Tibial nerve (tissue), 4 donors: ENCODE measurements at places on chromosomes 7 and 10. TPM values are rescaled to one million over a fixed set of nuclear protein-coding genes. Genes with fewer than 3 reads are reported as not detected.
A peak's percentile ranks its signal among the peaks of the same experiment; 100 is the strongest.

GRCh38 chr10:132475086-132475485 lies 62.5 kb upstream of the INPP5A start:
- no peak overlapping the region for H3K4me3 ChIP-seq
- H3K27ac ChIP-seq = no peak overlapping the region
- H3K4me1 ChIP-seq = peaks cover 30% of the 10 kb centered on the region
- H3K27me3 ChIP-seq = no peaks in the 10 kb centered on the region

GRCh38 chr10:31133251-31133791 lies 101.7 kb upstream of the ZNF438 start:
- H3K4me3 ChIP-seq = peak overlapping the region; percentile 61
- H3K4me1 ChIP-seq = peaks cover 7% of the 10 kb centered on the region
- H3K27me3 ChIP-seq = no peaks in the 10 kb centered on the region
- peak overlapping the region; percentile 79 for H3K27ac ChIP-seq

- no peak for DNase-seq
- H3K4me3 ChIP-seq = no peak overlapping the region
- no peaks in the 10 kb centered on the region for H3K27me3 ChIP-seq
- H3K27ac ChIP-seq = no peak overlapping the region
Observed at GRCh38 chr10:90313576-90314325, 544.1 kb downstream of the HTR7 start.

- H3K4me1 ChIP-seq = no peaks in the 10 kb centered on the region
- H3K27ac ChIP-seq = no peak overlapping the region
- H3K27me3 ChIP-seq = no peaks in the 10 kb centered on the region
- DNase-seq = no peak
Observed at GRCh38 chr7:121961089-121961867, 88.3 kb downstream of the PTPRZ1 start.

DNA sequence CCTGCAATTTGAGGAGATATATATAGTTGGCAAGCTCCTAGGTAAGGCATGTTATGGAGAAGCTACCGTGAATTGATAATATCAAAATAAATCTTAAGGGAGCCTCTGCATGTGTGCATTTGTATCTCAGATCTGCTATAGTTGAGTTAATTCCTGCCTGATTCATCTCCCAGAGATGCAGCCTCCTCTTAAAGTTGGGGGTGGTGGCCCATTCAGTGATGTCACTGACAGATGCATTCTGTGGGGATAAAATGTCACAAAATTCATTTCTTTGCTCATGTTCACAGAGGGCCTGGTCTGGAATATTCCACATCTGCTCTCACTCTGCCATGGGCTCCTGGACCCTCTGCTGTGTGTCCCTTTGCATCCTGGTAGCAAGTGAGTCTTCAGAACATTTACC lies 185.8 kb upstream of the PRSS1 start:
- no peaks in the 10 kb centered on the region for H3K27me3 ChIP-seq
- no peaks in the 10 kb centered on the region for H3K4me1 ChIP-seq
- H3K4me3 ChIP-seq = no peak overlapping the region
- DNase-seq = no peak
- H3K36me3 ChIP-seq = no peaks in the 10 kb centered on the region

GRCh38 chr10:35203745-35204144 lies 77.1 kb downstream of the CREM start:
- H3K4me1 ChIP-seq = no peaks in the 10 kb centered on the region
- no peak overlapping the region for H3K27ac ChIP-seq
- no peaks in the 10 kb centered on the region for H3K36me3 ChIP-seq
- H3K4me3 ChIP-seq = no peak overlapping the region
- no peaks in the 10 kb centered on the region for H3K27me3 ChIP-seq
- no peak for DNase-seq

DNA sequence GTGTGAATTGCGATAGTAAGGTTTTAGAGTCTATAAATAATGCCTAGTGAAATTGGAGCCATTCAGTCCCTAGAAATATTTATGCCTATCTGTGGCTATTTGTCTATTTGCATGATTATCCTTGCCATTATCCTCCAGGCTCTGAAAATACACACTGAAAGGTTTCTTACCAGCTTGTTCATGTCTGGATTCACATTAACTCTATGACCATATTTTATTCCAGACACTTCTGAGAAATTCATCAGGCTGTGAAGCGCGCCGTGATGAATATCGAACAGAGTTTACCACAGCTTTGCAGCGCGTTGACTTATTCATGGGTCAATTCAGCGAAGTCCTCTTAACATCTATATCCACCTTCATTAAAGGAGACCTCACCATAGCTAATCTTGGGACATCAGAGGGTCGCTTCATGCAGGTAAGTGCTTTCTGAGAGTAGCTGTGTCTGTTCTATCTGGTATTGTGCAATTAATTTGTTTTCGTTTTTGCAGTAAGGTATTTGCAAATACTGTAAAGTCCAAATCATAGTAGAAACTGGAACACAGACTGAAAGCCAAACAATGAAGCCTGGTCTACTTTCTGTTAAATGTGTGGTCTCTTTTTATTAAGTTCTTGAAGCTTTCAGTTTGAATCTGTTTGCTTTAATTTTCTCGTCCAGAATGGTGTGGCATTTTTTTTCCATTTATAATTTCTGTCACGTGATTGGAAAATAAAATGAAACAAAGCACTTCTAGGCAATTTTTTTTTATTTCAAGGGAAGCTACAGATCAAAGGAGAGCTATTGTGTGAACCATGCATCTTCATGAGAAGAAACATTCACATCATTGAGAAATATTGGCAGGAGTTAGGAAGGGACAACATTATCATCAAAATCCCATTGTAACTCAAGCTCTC lies 59.7 kb downstream of the MET start:
- DNase-seq = no peak
- H3K27me3 ChIP-seq = no peaks in the 10 kb centered on the region
- no peaks in the 10 kb centered on the region for H3K36me3 ChIP-seq

DNA sequence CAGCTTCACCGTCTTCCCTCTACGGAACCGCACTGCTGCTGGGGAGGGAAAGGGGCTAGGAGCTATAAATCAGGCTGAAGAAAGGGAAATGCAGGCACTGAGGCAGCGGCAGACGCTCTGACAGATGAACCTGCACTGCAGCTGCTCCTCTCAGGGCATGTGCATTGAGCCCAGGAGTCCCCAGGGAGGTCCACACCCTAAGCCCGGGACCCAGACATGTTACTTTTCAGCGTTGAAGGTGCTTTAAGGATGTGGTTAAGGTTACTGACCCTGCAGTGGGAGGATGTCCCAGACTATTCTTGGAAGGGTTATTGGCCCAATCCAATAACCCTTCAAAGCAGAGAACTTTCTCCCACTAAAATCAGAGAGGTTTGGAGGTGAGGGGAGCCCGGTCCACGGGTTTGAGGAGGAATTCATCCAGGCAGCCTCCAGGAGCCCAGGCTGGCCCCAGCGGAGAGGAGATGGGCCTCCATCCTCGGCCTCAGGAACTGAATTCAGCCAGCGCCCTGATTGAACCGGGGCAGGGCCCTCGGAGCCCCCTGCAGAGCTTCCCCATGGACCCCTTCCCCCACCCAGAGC lies 75.4 kb downstream of the ADARB2 start:
- no peak overlapping the region for H3K4me3 ChIP-seq
- H3K4me1 ChIP-seq = no peaks in the 10 kb centered on the region
- no peak for DNase-seq

GRCh38 chr7:52656098-52656497 lies 379.3 kb upstream of the POM121L12 start:
- H3K36me3 ChIP-seq = no peaks in the 10 kb centered on the region
- no peaks in the 10 kb centered on the region for H3K4me1 ChIP-seq
- DNase-seq = no peak
- no peaks in the 10 kb centered on the region for H3K27me3 ChIP-seq

DNA sequence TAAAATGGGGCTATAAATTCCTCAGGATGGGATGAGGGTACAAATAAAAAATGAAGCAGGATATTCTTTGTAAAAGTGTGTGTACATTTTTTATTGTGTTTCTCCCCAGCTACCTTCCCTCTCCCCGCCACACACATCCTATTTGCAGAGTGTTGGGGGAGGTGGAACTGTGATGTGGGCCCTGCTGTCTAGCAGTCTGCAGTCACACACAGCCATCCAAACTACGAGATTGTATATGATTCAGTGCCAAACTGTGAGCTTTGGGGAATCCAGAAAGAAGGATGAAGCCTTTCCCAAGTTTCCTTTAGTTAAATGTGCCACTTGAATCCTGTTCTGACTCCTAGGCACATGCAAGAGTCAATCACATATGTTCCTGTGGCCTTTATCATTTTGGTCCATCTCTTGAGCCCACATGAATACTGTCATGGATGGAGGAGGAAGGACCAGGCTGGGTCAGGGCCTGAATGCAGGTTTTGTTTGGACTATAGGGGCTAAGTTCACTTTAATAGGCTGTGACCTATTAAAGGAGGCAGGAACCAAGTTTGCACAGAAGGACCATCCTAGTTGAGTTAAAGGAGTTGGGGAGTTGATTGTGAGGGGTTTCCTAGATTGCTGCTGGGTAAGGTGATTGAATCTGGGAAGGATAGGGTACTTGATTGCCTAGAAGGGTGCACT lies 1.1 kb upstream of the SEMA4G start:
- no peaks in the 10 kb centered on the region for H3K36me3 ChIP-seq
- H3K27me3 ChIP-seq = no peaks in the 10 kb centered on the region
- no peak for DNase-seq
- no peak overlapping the region for H3K4me3 ChIP-seq
- H3K4me1 ChIP-seq = peaks cover 29% of the 10 kb centered on the region

DNA sequence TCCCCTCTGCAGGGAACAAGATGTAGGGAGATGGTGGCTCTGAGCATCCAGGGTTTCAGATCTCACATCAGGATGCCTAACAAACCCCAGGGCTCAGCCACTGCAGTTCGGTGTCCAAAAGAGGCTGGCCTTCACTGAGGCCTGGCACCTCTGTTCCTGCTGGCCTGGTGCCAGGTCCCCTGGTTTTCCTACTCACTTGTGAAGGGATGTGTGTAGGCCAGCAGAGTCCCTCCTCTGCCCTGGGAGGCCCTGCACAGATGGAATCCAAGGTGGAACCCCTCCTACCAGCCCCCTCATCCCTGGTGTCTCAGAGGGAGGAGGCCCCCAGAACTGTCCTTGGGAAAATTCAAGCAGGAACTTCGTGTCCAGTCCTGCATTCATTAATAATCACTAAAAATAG lies 260.6 kb downstream of the CCSER2 start:
- H3K36me3 ChIP-seq = no peaks in the 10 kb centered on the region
- H3K4me3 ChIP-seq = no peak overlapping the region
- no peaks in the 10 kb centered on the region for H3K4me1 ChIP-seq
- no peaks in the 10 kb centered on the region for H3K27me3 ChIP-seq
- DNase-seq = no peak
- H3K27ac ChIP-seq = no peak overlapping the region

- H3K4me1 ChIP-seq = no peaks in the 10 kb centered on the region
- no peak for DNase-seq
- no peak overlapping the region for H3K4me3 ChIP-seq
- H3K27me3 ChIP-seq = no peaks in the 10 kb centered on the region
- no peaks in the 10 kb centered on the region for H3K36me3 ChIP-seq
Observed at GRCh38 chr10:52542906-52543305, 228.8 kb downstream of the DKK1 start.

DNA sequence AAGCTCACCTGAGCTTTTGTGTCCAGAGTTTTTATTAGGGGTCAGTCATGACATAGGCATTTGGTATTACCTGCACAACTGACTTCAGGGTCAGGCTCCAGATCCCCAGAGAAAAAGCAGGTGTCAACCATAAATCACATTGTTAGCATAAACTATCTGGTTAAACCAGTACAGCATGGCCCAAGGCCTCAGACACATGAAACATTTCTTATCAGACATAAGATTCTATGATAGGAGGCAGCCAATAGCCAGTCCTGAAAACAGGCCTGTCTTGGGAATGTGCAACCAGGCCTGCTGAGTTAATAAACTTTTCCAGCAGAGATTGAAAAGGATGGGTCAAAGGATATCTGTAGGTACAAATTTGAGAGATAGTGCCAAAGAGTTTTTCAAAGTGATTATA lies 116.1 kb downstream of the TPST1 start:
- no peak overlapping the region for H3K4me3 ChIP-seq
- H3K36me3 ChIP-seq = no peaks in the 10 kb centered on the region
- H3K27ac ChIP-seq = no peak overlapping the region
- H3K27me3 ChIP-seq = no peaks in the 10 kb centered on the region
- no peak for DNase-seq

GRCh38 chr7:157337316-157338149 lies 729 bp downstream of the DNAJB6 start:
- H3K4me3 ChIP-seq = peak overlapping the region; percentile 87
- peak overlapping the region; percentile 95 for H3K27ac ChIP-seq
- no peaks in the 10 kb centered on the region for H3K36me3 ChIP-seq
- peaks cover 26% of the 10 kb centered on the region for H3K4me1 ChIP-seq
- H3K27me3 ChIP-seq = no peaks in the 10 kb centered on the region
- DNase-seq = peak; percentile 28

DNA sequence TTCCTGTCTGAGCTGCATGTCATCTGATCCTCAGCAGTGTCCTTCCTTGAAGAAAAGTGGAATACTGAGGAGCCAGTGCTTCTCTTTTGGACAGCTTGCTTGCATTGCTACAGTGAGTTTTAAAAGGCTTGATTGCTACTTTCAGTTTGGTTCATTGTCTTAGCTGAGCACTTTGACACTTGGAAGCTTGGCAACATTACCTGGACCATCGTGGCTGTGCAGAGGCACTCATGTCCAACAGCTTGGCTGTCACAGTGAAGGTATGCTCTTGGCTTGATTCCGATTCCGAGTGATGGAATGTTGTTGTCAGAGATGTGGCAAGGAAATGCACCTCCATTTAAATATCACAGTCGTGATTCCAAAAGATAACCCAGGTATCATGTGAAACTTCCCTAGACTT lies 102.4 kb downstream of the FAS start:
- H3K4me1 ChIP-seq = no peaks in the 10 kb centered on the region
- H3K36me3 ChIP-seq = no peaks in the 10 kb centered on the region
- no peak for DNase-seq
- H3K4me3 ChIP-seq = no peak overlapping the region

GRCh38 chr10:122462533-122463465 lies 1.4 kb downstream of the HTRA1 start:
- H3K4me1 ChIP-seq = peaks cover 50% of the 10 kb centered on the region
- no peaks in the 10 kb centered on the region for H3K27me3 ChIP-seq
- peak overlapping the region; percentile 67 for H3K4me3 ChIP-seq
- DNase-seq = no peak
- H3K36me3 ChIP-seq = no peaks in the 10 kb centered on the region

GRCh38 chr7:83162402-83163256 lies at the start of gene PCLO:
Gene PCLO (minus strand): TSS chr7:83162884. CDS start chr7:83162592, 292 bp downstream.
- no peak for DNase-seq
- no peak within 1 kb of the TSS for H3K27ac ChIP-seq
- H3K4me1 ChIP-seq = peaks cover 13% of the 10 kb centered on the region
- H3K4me3 ChIP-seq = peak within 1 kb of the TSS; percentile 29

DNA sequence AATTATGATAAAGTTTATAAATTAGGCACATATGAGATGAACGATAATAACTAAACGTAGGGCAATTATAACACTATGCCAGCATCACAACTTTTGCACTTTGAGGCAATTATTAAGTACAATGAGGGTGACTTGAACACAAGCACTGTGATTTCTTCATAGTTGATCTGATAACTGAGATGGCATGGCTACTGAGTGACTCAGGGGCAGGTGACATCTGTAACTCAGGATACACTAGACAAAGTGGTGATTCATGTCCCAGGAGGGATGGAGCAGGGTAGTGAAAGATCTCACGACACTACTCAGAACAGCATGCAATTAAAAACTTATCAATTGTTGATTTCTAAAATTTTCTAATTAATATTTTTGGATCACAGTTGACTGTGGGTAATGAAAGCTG lies 98.3 kb upstream of the ARHGAP21 start:
- H3K4me3 ChIP-seq = no peak overlapping the region
- H3K36me3 ChIP-seq = no peaks in the 10 kb centered on the region
- H3K27me3 ChIP-seq = no peaks in the 10 kb centered on the region
- H3K27ac ChIP-seq = no peak overlapping the region

Gene ZNF107
- total RNA-seq = 6.1 TPM

Gene C7orf57
- total RNA-seq = 0.66 TPM

Gene SLC18A3
- total RNA-seq = not detected

Gene BZW2
- 50.7 TPM for total RNA-seq

Gene UPK3B
- total RNA-seq = 2.5 TPM

Gene MYOZ1
- 0.60 TPM for total RNA-seq

Gene SLC35G1
- total RNA-seq = 4.8 TPM

Gene TMEM196
- not detected for total RNA-seq

Gene FAM25C
- not detected for total RNA-seq

Gene FFAR4
- total RNA-seq = 0.39 TPM
